ENCODE measurements at places on chromosomes 1 and 21. TPM values are rescaled to one million over a fixed set of nuclear protein-coding genes. Genes with fewer than 3 reads are reported as not detected.

DNA sequence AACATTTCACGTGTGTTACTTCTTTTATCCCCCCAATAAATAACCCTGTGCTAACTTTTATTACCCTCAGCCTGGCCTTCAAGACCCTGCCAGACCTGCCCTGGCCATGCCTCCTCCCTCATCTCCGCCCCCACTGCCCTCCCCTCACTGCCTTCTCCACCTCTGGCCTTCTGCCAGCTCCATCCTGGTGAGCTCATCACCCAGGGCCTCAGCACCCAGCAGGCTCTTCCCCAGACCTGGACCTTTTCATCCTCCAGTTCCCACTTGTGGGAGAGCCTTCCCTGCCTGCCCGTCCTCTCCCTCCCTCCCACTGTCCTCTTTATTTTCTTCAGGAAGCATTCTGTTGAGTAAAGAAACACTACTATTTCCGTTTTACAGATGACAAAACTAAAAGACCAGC lies 72.0 kb downstream of the SLC66A1 start:
- DNase-seq, result no peak

DNA sequence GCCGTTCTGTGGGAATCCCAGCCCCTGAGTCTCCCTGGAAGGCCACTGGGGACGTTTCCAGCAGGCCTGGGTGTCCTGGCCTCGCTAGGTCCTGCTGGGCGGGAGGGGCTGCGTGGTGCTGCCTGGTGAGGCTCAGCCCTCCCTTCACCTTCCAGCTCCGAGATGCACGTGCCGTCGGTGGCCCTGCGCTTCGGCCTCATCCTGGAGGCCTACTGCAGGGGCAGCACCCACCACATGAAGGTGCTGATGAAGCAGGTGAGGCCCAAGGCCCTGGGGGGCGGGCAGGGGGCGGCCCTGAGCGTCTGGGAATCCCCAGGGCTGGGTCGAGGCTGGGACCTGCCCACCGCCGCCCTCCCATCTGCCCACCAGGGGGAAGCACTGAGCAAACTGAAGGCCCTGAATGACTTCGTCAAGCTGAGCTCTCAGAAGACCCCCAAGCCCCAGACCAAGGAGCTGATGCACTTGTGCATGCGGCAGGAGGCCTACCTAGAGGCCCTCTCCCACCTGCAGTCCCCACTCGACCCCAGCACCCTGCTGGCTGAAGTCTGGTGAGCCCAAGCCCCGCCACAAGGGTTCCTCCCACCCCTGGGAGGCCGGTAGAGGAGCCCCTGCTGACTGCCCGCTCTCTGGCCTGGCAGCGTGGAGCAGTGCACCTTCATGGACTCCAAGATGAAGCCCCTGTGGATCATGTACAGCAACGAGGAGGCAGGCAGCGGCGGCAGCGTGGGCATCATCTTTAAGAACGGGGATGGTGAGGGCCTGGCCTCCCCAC lies 70.3 kb downstream of the PIK3CD start:
- DNase-seq, result peak; percentile 85

GRCh38 chr1:9422911-9423505 lies 116.3 kb upstream of the SLC25A33 start:
- DNase-seq, result no peak

GRCh38 chr1:43547538-43548072 lies 16.9 kb downstream of the PTPRF start:
- no peak for DNase-seq

DNA sequence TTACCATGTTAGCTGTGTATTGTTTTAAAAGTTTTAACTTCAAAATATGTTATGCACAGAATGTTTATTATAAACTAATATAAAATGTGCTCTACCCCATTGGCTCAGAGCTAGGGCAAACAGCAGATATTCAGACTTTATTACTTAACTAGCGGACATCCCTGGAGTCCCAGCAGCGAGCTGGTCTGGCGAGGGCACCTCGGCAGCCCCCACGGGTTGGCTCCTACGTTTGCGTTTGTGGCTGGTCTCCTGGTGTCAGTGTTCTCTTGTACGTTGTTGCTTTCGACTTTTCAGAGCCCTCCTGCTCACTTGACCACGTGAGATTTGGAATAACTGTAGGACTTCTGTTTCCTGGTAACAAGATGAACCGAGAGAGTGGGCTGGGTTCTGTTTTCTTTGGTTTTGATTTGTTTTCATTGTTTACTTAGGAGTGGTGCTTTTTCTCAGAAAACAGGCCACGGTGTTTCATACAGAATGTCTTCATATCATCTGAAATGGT lies 44.5 kb downstream of the CBS start:
- no peak for DNase-seq

DNA sequence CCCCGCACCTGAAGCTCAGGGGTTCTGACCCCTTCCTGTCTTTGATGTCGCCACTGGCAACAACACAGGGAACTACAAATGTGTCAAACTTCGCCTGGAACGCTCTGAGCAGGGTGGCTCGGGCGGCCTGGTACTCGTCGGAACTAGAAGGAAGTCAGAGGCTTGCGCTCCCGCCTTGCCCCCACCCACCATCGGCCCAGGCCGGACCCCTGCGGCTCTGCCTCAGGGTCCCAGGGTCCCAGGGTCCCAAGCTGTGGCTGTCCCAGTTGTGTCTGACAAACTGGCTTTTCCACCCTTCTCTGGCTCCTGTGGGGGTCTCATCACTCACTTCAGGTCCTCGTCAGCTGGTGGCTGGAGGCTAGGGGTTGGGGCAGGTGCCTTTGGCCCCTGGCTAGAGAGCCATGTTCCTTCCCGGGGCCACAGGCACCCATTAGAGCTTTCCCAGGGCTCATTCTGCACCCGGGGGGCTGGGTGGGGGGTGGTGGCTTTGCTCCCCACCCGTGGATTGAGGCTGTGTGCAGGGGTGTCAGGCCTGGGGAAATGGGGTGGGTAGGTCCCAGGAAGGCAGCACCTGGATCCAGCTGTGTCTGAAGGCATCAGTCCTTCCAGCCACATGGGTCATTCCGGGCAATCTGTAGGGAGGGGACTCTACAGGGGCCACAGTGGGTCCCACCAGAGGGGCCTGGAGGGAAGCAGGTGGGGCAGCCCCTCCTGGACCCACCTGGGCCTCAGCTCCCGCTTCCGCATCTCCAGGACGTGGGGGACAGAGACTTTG lies 8.0 kb upstream of the TMEM52 start:
- peak; percentile 10 for DNase-seq

- DNase-seq, result no peak
Measured at GRCh38 chr1:7478142-7478790, 292.8 kb upstream of the VAMP3 start.

DNA sequence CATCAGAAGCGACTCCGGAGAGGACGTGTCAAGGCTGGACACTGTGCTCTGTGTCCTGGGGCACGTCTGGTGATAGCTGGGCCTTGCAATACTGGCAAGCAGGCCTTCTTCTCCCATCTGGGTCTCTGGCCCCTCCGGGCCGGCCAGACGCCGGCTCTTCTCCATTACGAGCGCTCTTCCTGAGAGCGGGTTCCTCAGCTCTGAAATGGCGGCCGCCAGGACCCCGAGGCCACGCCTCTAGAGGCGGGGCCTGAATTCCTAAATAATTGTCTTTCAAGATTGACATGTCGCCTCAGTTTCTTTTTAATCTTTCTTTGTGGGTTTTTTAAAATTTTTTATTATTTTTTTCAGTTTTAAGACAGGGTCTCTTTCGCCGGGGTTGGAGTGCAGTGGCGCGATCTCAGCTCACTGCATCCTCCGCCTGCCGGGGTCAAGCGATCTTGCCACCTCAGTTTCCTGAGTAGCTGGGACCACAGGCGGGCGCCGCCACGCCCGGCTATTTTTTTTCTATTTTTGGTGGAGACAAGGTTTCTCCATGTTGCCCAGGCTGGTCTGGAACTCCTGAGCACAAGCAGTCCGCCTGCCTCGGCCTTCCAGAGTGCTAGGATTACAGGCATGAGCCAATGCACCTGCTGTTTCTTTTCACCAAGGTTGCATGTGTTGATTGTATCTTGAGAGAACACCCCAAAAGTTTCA lies 9.2 kb downstream of the RNF2 start:
- no peak for DNase-seq

DNA sequence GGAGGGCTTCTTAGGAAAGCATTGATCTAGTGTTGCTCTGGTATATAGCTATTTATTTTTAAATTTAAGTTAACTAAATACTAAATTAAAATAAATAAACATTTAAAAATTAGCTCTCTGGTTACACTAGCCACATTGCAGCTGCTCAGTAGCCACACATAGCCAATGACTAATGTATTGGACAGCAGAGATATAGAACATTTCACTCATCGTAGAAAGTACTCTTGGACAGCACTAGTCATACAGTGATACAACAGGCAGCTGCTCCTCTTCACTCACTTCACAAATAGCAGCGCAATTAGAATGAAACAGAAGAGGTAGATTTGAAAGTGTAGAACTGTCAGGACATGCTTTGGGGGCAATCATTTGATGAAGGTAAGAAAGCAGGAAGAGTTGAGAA lies 245.4 kb downstream of the PBX1 start:
- DNase-seq, result no peak

- DNase-seq, result no peak
Measured at GRCh38 chr1:83999316-83999819, 436 bp upstream of the TTLL7 start.

DNA sequence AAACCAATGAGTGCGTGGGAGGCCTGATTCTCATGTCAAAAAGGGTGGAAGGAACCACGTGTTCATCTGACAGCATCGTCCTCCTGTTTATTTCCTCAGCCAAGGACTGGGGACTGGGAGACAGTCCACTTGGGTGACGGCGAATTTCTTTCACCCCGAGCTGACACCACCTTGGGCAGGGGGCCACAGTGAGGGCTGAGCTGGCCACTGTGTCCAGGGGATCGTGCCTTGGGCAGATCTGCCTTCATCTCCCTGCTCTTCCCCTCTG lies 122.1 kb downstream of the SIM2 start:
- no peak for DNase-seq

DNA sequence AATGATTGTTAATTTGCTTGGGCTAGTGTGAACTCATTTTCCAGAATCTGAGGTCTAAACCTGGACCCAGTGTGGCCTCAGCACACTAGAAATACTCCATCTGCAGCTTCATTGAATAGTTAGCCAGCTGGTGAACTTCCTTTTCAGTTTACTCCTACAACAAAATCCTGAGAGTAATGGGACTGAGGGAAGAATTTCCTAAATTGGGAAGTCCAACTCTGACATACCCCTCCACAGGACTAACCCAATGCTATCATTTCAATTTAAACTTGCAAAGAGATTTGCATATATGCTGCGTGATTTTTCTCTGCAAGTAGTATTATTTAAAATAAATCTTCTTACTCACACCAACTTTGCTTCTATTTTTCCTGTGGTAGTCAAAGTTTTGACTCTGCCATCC lies 27.8 kb upstream of the PIGC start:
- no peak for DNase-seq

- peak; percentile 79 for DNase-seq
Measured at GRCh38 chr1:185170291-185170848, 13.4 kb downstream of the SWT1 start.

GRCh38 chr21:28872218-28872617 lies 120.5 kb downstream of the LTN1 start:
- DNase-seq, result no peak

GRCh38 chr1:244218220-244218619 lies 167.1 kb downstream of the ZBTB18 start:
- DNase-seq, result no peak

DNA sequence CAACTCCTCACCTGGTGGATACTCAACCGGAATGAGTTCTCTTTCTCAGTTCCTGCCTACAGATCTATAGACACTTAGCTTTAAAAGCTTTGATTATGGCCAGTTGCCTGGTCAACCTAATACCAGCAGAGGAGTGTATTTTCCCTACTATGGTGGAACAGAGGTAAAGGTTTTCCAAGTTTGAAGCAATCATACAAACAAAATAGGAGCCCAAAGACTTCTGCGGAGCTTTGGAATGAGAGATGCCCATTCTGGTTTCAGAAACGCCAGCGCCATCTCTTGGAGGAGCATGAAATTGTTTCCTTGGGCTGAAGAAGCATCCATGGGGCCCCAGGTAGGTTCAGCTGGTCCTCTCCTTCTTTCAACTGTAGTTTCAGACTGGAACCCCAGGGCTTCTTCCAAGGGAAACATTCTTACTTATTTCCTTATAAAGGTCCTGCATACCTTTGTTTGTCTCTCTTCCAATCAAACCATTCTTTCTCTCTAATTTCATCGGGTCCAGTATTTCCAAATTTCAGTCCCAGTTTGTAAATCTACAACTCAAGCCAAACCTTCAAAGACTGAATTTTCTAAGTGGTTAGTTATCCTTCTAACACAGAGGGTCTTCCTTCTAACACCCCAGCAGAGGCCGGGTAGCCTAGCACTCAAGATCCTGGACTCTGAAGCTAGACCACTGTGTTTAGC lies 95.9 kb downstream of the KCNJ15 start:
- no peak for DNase-seq

DNA sequence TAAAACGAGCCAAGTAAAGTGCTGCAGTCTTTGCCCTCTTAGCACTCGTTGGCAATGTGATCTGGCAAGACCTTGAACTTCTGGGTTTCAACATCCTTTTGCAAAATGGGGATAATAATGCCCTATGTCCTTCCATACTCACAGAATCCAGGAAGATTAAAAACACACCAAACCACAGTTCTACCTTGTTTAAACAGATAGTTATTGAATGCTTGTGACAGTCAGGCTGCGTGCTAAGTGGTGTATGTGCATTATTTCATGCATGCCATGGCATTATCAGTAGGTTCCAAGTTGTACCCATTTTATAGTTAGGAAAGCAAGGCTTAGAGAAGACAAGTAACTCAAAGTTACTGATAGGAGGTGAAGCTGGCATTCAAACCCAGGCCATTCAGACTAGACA lies 308.6 kb upstream of the PROX1 start:
- DNase-seq, result no peak

GRCh38 chr1:64184003-64184440 lies 19.4 kb upstream of the UBE2U start:
- no peak for DNase-seq

- DNase-seq, result peak; percentile 7
Measured at GRCh38 chr21:20971296-20971921, 26.8 kb upstream of the NCAM2 start.

TMPRSS15 gene
- not detected for total RNA-seq

KRTAP19-1 gene
- not detected for total RNA-seq

NUDC gene
- 45.3 TPM for total RNA-seq

ATAD3C gene
- 0.56 TPM for total RNA-seq

HPCA gene
- not detected for total RNA-seq

GPATCH3 gene
- 28.6 TPM for total RNA-seq

PLD5 gene
- 1.1 TPM for total RNA-seq

RUNX3 gene
- total RNA-seq, result 127 TPM

SPRR5 gene
- not detected for total RNA-seq

IQCC gene
- 2.1 TPM for total RNA-seq

ANXA9 gene
- 0.62 TPM for total RNA-seq

CDKN2C gene
- total RNA-seq, result 2.5 TPM

All from B cell (primary cell).